ENCODE measurements at places on chromosomes 1 and 21.

GRCh38 chr1:171212607-171213351 lies 27.7 kb downstream of the FMO2 start:
- DNase-seq: no peak

- DNase-seq: no peak
Measured at GRCh38 chr1:5389101-5389885, 602.9 kb downstream of the NPHP4 start.

DNA sequence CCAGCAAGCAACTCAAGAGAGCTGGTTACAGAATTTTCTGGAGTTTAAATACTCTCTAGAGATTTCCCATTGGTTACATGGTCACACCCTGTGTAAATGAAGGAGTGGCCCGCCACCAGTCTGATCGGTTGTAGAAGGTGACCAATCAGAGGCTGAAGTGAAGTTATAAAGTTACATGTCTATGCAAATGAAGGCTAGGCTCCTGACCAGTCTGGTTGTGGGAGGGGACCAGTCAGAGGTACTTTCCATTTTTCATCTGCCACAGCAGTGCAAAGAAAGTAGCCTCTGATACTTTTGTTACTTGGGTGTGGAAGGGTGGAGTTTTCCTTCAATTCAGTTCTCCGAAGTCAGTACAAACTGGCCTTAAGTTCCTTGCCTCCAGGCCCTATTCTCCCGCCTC lies 273.7 kb downstream of the BARHL2 start:
- DNase-seq: no peak

- DNase-seq: no peak
Measured at GRCh38 chr1:201255479-201256362, 27.6 kb upstream of the PKP1 start.

- DNase-seq: no peak
Measured at GRCh38 chr1:219414250-219414649, 198.7 kb downstream of the ZC3H11B start.

DNA sequence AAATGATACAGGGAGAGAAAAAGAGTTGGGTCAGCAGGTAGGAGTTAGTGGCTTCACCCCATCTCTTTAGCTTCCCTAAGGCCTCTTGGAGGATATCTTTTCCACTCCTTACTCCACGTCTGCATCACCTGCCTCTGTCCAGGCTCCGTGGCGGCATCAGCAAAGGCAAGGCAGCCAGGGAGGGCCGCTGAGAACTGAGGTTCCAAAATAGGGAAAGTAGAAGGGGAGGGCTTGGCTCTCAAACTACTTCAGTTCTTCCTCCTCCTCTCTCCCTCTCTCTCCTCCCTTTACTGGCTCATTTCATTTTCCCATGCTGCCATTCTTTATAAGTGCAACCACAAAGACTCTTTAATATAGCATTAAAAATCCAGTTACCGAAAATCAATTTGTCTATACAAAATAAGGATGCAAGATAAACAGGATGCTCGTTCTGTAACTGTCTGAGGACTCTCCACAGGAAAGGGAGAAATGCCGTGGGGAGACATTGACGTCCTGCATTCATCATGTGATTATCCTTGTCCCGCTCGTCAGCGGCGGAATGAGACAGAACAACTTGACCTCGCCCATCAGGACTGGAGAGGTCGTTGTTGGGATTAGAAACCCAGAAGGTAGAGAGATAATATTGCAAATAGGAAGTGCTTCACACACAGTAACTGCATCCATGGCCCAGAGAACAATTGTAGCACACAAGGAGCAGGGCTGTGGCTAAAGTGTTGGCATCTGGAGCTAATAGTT lies 3.1 kb upstream of the MT1HL1 start:
- DNase-seq: no peak

DNA sequence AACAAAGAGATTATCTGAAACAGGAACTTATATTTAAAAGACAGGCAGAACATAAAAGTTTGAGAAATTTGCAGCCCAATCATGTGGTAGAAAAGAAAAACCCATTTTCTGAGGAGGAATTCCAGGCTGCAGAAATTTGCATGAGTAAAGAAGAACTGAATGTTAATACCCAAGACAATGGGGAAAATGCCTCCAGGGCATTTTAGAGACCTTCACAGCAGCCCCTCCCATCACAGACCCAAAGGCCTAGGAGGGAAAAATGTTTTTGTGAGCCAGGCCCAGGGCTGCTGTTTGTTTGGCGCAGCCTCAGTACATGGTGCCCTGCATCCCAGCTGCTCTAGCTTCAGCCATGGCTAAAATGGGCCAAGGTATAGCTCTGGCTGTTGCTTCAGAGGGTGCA lies 554.3 kb upstream of the CHRM3 start:
- no peak for DNase-seq

DNA sequence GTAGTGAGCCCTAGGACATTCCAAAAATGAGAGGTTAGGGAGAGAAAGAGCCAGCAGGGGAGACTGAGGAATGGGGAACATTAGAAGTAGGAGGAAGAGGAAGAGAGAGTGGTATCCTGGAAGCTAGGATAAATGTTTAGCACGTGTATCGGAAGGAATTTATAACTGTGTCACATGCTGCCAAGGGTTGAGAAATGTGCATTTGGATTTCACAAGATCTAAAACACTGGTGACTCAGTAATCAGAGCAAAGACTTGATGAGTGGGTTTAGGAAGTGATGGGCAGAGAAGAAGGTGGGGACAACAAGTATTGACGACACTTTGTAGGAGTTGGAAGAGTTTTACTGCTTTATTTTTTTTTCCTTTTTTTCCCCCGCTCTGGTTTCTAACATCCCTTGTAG lies 193.9 kb downstream of the FMN2 start:
- DNase-seq: no peak
